8988T (cell line): ENCODE measurements at places on chromosomes 4 and X.

DNA sequence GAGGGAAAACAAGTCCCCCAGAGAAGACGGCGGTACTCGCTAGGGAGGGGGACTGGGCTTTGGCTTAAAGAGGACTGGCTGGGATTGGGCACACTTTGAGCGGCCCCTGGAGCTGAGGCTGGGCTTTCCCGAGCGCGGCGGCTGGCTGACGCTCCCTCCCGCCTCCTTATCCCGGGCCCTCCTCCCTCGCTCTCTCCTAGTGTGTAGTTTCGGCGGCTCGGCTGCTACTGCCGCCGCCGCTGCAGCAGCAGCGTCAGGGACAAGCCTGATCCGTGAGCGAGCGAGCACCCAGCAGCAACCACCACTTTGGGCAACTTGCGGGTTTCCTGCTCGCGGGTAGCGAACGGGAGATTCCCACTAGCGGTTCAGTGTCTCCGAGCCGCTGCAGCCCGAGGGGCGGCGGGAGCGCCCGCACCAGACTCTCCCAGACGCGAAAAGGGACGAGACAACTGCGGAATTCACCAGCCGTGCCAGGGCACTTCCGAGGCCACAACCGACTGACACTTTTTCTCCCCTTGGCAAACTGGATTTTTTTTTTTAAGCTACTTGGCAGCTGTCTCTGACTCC is 632 bp upstream of the PCDH7 start:
- peak; percentile 72 for DNase-seq

- no peak for DNase-seq
Measured at GRCh38 chr4:183297675-183298074, 22.4 kb downstream of the CLDN22 start.

GRCh38 chrX:9466736-9467135 is 1.9 kb downstream of the TBL1X start:
- no peak for DNase-seq

DNA sequence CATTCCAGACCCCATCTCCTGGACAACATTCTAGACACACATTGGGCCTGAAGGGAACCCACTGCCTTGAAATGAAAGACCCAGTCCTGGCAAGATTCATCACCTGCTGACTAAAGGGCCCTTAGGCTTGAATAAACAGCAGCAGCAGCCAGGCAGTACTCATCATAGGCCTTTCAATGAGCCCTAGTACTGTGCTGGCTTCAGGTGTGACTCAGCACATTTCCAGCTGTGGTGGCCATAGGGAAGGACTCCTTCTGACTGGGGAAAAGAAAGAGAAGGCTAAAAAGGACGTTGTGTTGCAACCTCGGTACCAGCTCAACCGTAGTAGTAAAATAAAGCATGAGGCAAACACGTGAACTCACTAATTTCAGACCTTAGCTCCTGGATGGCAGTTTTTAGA is 344.0 kb downstream of the ACTRT1 start:
- no peak for DNase-seq

DNA sequence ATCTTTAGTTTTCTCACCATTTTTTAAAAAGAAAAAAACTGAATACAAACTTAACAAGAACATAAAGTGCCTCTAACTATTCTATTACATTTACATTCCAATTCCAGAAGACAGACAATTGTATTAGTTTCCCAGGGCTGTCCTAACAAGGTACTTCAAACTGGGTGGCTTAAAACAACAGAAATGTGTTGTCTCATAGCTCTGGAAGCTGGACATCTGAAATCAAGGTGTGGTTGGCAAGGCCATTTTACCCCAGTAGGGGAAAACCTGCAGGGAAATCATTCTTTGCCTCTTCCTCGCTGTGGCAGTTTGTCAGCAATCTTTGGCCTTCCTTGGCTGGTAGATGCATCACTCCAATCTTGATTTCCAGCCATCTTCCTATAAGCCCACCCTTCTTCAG is 37.5 kb upstream of the TMEM33 start:
- DNase-seq, result no peak

DNA sequence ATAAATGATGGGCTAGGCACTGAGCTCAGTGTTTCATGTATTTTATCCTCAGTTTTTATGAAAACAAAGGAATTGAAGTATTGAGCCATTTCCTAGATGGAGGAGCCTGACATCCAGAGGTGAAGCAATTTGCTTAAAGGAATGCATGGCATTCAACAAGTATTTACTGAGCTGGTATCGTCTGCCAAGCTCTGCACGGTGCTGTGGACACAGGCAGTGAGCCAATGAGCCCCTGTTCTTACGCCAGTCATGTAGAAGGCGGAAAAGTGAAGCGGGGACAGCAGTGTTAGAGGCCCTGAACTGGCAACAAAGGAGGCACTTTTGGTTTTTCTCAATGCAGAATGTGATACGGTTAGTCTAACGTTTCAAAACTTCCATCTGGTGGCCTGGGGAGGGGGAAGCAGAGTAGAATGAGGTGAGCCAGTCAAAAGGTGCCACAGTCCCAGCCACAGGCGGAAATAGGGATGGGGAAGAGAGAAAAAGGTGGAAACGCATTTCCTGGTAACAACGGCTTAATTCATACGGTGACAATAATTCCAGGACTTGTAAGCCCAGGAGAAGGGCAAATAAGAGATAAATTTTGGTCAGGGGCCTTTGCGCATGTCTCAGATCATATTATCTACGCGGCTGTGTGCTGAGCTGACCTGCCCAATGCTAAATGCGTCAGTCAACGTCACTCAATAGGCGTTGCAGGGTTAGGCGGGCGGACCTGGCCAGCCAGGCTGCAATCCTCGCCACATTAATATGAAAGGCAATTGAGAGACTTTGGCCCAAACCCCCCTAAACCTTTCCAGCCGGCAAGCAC is 133.9 kb downstream of the AFAP1 start:
- DNase-seq, result no peak

DNA sequence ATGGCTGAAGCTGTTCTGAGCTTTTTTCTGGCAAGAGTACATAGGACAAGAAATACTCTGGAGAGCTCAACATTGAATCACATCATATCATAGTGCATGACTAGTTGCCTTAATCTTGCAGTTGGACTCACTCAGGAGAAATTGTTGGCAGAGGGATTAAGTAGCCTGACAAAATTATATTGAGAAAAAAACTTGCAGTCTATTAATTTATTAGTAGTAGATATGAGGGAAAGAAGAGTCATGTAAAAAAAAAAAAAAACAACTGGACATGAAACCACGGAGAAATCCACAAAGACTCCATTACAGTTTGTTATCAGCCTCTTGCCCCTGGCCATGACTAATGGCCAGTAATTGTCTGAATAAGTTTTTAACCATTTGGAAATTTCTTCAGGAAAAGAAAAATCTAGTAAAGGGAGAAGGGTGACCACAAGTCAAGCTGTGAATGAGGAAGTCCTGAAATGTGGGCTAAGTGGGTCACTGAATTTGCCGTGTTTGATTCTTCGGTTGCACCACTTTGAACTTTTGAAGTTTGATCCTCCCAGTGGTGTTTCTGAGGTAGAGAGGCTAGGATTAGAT is 45.6 kb downstream of the FHL1 start:
- DNase-seq, result no peak

- no peak for DNase-seq
Measured at GRCh38 chrX:21946925-21947641, 6.6 kb downstream of the SMS start.

DNA sequence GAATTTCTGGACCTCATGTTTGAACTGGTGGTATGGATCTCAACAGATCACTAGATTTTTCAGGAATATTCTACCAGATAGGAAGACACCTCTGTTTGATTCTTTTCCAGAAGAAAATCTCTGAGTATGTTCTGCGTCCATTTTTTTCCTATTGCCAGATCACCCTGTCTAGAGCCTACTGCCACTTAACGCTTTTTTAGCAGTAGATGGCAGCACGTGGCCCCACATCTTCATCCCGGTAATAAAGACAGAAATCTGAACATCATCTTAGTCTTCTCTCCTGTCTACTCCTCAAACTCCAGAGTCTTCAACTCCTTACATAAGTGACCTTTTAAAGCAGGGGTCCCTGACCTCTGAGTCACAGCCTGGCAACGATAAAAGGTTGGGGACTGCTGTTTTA is 184.7 kb downstream of the TMA16 start:
- DNase-seq, result peak; percentile 11

- no peak for DNase-seq
Measured at GRCh38 chrX:17535229-17535628, 160.2 kb downstream of the NHS start.
